ENCODE measurements at places on chromosomes 2 and 18. TPM values are rescaled to one million over a fixed set of nuclear protein-coding genes. Genes with fewer than 3 reads are reported as not detected.

The TSGA10 gene
- 9.4 TPM for total RNA-seq

The REG1B gene
- not detected for total RNA-seq

GRCh38 chr2:142892715-142893114 lies 15.3 kb downstream of the KYNU start:
- H3K4me3 ChIP-seq: no peak overlapping the region
- H3K36me3 ChIP-seq: no peaks in the 10 kb centered on the region
- H3K27ac ChIP-seq: no peak overlapping the region
- DNase-seq: no peak
- H3K27me3 ChIP-seq: peaks cover 2% of the 10 kb centered on the region
- no peaks in the 10 kb centered on the region for H3K4me1 ChIP-seq

DNA sequence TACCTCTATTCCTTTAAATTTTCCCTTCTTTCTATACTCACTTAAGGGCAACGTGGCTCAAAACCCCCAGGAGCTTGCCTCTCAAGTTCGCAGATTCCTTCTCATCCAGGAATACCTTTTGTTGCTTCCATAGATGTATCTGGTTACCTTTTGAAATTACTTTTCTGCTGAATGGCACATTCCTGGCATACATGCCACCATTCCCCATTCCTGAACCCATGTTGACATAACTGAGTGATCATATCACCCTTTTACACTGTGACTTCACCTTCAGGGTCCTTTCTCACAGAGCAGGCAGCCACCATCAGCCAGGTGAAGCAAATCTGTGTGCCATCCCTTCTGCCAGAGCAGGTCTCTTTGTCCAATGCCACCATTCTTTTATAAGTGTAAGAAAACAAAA lies 615.8 kb downstream of the ARHGAP15 start:
- DNase-seq: no peak
- no peak overlapping the region for H3K27ac ChIP-seq
- no peak overlapping the region for H3K4me3 ChIP-seq
- peaks cover 8% of the 10 kb centered on the region for H3K36me3 ChIP-seq
- H3K4me1 ChIP-seq: no peaks in the 10 kb centered on the region
